Stimulated activated CD4-positive, alpha-beta T cell treated with anti-CD3 and anti-CD28 coated beads, Interleukin-4, amount 100 ng/mL, for 1 hour (primary cell): ENCODE measurements at places on chromosomes 1 and 21.

DNA sequence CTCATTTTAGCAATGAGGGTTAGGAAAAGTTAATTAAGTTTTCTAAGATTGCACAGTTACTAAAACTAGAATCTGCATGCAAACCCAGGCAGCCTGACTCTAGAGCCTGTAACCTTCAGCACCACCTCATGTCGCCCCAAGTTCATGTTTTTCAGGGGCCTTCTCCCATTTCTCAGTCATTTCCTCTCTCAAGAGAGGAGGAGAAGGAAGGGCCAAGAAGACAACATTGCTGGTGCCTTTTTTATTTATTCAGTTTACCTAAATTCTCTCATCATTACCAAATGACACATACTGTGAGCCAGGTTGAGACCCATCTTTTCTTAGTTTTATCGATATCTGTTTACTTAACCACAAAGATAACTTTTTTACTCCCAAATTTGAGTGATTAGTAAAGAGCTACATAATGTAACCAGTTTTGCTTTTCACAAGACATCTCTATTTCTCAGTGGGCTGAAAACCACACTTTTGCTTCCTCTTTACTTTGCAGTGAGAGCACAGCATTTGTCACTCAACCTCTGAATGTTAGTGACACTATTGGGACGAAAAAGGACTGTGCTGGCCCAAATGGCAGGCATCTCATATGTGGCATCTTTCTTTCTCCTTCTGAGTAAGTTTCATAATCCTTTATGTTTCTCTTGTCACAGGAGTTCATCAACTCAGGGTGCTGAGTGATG, at the start of gene CD101:
TSS of gene CD101 (plus strand) at position 507 of the 674 bp plus-strand sequence. CDS start at position 565, 58 bp downstream.
- no peak for DNase-seq

- DNase-seq: no peak
Measured at GRCh38 chr1:200040481-200041138, 13.1 kb downstream of the NR5A2 start.

DNA sequence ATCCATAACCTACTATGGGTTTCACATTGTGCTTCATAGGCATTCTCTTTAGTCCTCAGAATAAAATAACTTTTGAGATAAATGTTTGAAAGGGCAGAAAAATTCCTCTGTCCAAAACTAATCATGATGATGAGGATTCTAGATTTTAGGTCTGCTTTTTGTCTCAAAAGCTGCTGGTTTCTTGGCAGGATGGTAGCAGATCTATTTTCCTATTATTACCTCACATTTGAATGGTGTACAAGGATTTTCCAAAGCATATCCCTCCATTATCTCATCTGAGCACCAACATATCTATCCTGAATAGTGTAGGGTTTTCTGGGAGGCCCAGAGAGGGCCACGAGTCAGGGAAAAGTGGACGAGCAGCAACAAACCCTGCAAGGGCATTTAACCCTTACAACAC, 201.9 kb downstream of the PLPP3 start:
- DNase-seq: no peak

DNA sequence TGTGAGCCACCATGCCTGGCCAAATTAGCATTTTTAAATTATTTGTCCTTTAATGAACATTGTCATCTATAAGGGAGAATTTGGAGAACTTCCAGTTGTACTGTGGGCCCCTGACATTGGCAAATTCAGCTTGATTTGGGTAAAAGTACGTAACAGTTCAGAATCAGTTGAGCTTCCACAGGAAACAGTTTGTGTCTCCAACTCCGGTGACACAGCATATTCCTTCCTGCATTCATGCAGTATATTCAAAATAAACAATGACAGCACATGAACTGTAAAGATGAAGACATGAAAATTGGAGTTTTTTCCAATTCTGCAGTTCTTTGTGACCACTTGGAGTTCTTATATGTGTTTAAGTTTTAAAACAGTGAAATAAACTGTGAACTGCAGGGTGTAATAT, 28.2 kb downstream of the RNF220 start:
- no peak for DNase-seq

GRCh38 chr21:37149411-37149810, 76.4 kb downstream of the TTC3 start:
- no peak for DNase-seq

- DNase-seq: no peak
Measured at GRCh38 chr21:14677013-14677412, 130.9 kb upstream of the SAMSN1 start.

DNA sequence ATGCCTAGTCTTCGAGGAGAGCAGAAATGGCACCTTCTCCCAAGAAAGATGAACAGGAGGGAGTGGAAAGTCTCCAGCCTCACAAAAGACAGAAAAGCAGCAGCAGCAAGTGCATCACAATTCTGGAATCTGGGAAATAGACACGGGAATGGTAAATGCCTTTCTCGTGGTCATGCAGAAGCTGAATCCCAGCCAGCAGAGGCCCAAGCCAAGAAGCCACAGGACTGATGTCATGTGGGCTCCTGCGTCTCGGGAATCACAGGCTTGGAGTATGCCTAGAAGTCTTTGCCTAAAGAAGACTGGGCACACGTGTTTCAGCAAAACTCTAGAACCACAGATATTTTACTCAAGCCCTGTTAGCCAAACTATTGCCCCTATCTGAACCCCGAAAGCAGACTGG, 260.3 kb upstream of the PLD5 start:
- DNase-seq: no peak

- no peak for DNase-seq
Measured at GRCh38 chr1:8649027-8649426, 168.4 kb downstream of the RERE start.

DNA sequence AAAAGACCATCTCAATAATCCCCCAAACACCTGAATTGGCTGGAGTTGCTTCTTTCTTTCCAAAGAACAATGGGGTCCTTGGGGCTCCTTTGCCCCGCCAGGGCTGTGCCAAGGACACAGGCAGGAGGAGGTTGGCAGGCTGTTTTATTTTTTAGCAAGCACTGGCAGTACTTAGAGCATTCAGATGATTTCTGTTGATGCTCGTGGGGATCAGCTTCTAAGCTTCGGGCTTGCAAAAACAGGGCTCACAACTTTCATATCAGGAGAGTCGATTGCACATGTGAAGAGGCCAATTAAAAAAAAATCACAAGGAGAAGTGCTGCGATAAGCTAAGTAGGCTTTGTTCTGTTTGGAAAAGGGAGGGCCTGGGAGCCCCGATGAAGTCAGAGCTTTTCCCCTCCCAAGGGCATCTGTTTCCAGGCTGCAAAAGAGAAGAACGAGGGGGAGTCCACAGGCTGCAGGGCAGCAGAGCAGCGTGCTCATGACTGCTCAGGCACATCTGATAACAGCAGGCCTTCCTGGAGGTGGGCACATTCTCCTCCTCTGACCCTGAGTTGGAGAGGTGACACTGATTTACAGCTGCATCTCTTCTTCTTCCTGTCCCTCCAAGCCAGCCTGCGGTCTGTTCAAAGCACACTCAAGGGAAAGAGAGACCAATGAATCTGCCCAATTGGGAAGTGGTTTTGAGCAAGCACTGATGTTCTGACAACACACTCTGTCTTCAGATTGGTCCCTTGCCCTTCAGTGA, 27.3 kb upstream of the BCAR3 start:
- DNase-seq: no peak

DNA sequence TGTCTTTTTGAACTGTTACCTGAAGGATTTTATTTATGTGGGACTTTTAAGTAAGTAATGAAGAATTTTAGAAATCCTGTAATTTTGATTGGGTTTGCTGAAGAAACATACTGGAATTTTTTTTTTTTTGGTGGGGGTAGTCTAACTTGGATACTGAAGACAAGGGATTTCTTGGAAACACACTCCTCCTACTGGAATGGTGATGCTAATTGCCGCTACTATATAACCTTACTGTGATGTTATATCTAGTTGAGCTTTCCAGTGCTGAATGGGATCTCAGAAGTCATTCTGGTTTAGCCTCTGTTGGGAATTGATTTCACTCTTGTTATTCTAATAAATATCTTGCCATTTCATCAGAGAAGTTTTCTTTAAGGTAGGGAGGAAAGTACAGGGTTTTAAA, 8.4 kb downstream of the PPP2R5A start:
- DNase-seq: no peak

DNA sequence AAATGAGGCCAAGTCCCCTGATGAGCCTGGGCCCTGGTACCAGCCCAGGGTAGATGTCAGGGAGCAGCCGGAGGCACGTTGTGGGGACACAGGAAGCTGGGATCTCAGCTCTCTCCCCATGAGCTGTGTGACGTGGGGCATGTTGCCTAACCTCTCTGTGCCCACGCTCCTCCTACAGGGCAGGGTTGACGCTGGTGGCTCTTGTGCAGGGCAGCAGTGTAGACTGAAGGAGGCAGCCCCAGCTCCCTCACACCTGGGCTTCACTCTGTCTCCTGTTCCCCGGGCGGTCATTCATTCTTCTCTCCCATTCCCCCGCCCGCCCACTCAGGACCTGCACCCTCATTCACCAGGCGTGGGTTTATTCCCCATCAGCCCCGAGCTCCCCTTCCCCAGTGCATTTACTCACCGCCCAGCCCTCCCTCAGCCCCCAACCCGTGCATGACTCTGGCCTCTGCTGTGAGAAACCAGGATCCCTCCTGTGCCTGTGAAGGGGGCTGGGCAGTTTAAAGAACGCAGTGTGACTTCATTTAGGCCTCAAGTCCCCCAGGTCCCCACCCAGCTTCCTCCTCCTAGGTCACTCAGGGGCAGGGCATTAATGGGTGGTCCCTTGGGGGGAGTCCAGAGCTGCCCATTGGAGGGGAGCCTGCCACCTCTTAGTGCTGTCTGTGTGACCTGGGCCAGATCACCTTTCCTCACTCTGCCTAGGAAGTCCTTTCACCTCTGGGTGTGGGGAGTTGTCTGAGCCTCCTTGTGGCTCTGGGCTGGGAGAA, 285.7 kb downstream of the PTPRU start:
- no peak for DNase-seq

DNA sequence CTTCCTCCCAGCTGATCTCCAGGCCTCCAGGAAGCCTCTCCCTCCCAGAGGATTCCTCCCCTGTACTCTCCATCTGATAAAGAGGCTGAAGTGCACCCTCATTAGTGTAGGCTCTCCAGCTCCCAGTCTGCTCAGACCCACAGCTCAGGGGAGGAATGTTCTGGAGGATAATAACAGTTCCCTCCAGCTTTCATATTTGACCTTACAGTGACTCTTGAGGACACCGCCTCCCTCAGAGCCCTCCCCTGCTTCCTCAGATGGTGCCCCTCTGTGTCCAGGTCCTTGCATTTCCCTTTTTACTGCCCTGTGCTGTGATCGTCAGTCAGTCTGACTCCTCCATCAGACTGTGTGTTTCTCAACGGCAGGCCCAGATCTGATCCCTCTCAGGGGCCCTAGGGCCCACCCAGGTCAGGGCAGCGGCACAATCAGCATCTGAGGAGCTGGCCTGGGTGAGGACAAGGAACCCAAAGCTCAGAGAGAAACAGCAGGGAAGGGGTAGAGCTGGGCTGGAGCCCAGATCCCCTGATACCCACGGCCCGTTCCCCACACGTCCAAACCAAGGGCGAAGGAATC, 1.1 kb upstream of the SHISAL2A start:
- peak; percentile 5 for DNase-seq

DNA sequence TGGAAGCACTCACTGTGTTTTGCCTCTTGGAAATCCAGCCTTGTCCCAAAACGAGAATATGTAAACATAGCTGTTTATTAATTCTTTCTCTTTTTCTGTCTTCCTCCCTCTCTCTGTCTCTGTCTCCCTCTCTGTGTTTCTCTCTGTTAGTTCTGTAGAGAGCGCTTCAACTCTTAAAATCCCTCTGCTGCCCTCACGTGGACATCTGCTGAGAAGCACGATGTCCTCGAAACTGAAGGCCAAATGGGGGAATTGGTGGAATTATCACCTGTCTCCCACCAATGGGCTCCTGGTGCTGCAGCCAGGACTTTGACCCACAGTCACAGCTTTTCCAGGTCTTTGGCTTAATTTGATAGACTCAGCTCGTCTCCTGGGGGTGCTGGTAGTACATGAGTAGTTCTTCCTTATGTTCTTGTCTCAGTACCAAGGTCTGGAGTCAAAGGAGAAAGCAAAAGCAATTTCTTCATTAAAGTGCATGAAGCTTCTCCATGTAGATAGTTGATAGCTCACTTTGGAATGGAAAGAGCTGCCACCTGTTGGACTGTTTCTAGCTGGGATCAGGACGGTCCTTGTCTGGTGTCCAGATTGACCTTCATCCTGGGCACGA, 5.5 kb upstream of the GBP6 start:
- DNase-seq: peak; percentile 83

DNA sequence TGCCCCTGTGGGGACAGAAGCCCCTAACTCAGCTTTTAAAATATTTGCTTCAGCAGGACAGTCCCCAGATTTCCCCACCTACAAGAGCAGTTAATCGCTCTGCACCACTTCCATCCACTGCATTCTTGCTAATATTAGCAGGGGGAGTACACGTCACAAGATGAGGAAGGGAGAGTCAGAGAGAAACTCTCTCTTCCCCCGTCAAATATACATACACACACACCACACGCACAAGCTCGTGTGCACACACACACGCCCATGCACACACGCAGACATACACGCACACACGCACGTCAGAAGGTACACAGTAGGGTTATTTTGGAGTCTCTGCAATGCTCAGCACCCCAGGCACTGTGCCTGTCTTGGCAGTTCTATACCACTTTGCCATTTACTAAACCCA, 2.1 kb downstream of the CLCA1 start:
- no peak for DNase-seq

DNA sequence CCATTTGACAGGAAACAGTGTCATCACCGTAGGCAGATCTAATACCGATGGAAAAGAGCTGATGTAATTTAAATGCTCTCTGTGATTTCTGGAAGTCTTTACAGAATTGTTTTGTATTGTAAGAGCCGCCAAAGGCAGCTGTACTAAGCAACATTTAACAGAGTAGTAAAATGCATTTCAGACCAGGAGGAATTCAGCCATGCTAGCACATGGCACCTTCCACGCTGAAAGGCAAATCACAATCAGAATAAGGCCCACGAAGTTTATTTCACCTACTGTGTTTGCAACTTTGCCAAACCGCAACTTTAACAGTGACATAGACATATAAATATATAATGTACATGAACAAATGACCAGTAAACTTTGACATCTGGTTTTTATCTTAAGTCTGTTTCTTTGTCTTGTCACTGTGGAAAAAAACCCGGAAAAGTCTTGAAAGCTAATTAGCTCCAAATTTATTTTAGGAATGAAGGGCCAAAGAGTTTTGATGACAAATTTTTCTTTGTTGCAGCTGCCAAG, 26.1 kb upstream of the DISC1 start:
- DNase-seq: no peak

- no peak for DNase-seq
Measured at GRCh38 chr21:39178421-39178820, 4.8 kb downstream of the PSMG1 start.

GRCh38 chr1:235940285-235940684, 73.6 kb upstream of the LYST start:
- DNase-seq: no peak

DNA sequence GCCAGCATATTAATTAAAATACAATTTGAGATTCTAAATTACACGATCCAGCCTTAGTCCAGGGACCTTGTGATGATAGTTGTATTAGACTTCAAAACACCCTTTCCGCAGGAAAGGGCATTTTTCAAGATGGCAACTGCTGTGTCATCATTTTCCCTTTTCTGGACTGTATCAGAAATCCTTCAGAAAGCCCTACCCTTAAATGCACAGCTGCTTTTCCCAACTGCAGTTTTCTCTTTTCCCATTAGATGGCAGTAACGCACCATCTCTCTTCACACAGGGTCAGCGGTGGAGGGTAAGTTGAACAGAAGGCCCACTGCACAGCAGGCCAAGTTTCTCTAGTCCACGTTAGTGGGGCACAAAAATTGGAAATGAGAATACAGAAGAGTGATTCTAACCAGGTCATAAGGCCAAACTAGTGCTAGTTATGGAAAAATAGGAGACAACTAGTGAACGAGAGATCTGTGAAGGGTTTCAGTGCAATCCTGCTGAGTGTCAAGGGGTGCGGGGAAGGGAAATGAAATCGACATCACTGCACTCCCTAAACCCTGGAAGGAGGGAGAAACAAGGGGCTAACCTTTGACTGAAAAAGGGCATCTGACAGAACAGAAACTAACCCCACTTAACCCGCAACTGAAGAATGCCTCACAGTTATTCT, 22.1 kb upstream of the TDRD10 start:
- no peak for DNase-seq
